Activated CD4-positive, alpha-beta memory T cell treated with anti-CD3 and anti-CD28 coated beads for 36 hours (primary cell): ENCODE measurements at places on chromosomes 7 and 10.
A peak's percentile ranks its signal among the peaks of the same experiment; 100 is the strongest.

- DNase-seq, result no peak
Measured at GRCh38 chr10:29256586-29256985, 32.3 kb upstream of the LYZL1 start.

DNA sequence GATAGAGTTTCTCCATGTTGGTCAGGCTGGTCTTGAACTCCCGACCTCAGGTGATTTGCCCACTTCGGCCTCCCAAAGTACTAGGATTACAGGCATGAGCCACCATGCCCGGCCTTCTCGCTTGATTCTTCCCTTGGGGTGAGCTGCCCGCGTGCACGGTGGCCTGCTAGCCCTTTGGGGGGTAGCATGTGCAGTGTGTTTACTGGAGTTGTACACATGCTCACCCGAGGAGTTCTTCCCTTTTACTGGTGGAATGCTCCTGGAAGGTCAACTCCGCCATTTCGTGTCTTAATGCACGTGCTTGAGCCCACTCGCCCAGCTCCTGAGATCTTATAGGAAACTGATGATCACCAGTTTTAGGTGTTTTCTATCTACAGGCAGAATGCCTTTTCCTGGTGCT is 17.0 kb upstream of the ADAMTS14 start:
- no peak for DNase-seq

DNA sequence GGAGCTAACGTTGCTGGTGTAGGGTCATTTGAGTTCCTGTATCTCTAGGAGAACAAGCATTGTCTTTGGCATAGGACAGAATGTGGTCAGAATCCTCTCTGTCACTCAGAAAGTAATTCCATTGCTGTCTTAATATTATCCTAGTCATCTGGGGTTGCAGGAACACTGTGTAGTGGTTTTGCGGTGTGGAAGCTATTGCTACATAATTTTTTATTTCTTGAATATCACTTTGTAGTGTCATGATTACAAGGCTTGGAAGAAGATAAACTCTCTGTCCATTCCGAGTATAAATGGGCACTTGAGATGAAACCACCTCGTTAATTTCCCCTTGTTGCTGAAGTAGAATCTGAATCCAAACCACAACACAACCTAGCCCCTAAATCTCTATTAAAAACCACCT is 919.2 kb downstream of the LRMDA start:
- DNase-seq, result no peak

DNA sequence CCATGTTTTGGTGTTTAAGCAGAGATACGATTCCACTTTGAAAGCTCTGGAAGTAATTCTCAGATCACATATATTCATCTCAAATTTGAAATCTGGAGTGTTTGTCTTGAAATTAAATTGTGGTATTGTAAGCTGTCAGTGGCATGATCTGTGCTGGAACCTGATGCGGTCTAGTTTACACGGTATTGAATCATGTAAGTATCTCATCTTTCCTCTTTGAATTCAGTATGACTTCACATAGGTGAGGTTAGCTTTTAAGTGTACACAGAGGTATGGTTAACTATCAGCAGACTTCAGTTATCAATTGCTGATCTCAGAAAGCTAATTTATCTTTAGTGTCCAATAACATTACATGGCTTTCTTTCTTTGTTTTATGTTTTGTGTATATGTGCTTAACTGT is 155.2 kb downstream of the MGMT start:
- DNase-seq, result no peak

DNA sequence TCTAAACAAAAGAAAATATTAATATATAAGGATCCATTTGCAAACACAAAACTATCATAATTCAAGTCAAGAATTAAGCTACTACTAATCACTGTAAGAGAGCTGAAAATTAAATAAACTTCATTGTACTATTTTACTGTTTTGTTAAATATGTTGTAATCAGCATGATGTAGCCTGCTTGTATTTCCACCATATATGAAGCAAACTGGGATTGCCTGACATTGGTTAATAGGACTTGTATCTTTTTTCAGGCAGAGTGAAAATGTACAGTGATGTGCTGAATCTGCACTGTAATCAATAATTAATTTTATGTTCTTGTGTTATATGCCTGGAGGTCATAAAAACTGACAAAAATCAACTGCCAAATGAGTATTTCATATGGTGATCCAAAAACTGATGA is 25.4 kb downstream of the TRDMT1 start:
- DNase-seq, result no peak

GRCh38 chr10:78925275-78925674 is 143.5 kb upstream of the ZMIZ1 start:
- no peak for DNase-seq

GRCh38 chr7:18684916-18685315 is 189.4 kb downstream of the HDAC9 start:
- DNase-seq, result no peak

DNA sequence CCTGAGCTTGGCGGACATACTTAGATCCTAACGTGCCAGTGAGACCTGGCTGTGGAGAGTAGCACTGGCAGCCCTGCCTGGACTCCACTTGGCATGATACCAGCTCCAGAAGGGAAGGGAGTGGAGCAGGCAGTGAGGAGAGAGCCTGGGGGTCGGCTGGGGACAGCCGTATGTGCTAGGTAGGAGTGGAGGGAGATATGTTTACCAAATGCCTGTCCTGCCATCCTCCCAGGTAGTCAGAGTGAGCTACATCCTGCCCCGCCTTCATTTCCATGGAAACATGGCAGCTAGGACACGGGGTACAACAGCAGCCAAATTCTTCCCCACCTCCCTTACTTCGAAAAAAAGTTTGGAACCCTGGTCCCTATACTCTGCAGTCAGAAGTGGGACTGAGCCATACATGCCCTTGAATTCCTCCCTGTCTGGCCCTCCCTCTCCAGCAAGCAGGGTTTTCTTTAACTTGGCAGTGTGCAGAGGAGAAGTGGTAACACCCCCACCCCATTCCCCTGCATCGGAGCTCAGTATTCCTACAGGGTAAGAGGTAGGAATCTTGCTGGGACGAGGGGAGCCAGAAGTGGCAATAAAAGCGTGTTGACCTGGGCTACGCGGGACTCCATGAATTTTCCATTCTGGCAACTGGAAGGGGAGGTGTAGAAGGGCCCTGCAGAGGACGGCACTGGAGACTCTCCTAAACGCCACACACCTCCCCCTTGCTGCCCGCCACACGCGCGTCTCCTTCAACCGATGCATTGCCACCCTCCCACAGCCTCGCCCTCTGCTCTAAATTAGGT is 20.0 kb upstream of the SMO start:
- DNase-seq, result no peak

- DNase-seq, result no peak
Measured at GRCh38 chr7:90383861-90384260, 19.4 kb upstream of the CLDN12 start.

DNA sequence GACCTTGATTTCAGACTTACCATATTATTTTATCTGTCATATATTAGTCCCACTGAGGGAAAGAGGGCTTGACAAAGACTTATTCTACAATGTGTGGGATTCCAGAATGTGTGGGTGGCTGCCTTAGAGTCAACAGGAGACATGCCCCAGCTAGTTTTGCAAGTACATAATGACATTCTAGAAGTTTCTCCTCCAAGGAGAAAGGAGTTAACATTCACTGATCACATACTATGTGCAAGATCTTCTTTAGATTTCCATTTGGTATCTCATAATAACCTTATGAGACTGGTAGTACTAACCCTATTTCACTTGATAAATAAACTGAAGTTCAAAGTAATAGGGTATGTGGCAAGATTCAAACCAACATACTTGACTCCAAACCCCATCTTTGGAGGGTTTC is 25.2 kb downstream of the IRF5 start:
- DNase-seq, result no peak

- DNase-seq, result no peak
Measured at GRCh38 chr10:117492504-117492903, 50.0 kb upstream of the EMX2 start.

GRCh38 chr7:66163186-66163610 is 41.9 kb upstream of the TPST1 start:
- no peak for DNase-seq

DNA sequence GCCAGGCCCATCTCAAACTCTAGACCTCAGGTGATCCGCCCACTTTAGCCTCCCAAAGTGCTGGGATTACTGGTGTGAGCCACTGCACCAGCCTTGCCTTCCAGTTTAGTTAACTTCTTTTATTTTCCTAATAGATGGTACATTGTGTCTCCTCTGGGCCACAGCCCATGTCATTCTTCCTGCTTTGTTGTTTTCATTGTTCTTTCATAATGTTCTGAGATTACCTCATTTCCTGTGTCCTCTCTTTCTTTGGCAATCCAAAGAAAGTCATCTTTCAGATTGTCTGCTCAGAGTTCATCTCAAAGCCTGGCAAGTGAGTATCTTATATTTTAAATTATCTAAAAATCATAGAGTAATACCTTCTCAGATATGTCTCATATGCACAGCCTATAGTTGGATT is at the start of gene OLAH:
TSS of gene OLAH (plus strand) at position 270 of the 400 bp plus-strand sequence. CDS start 3,346 bp downstream, outside the sequence.
- no peak for DNase-seq

- no peak for DNase-seq
Measured at GRCh38 chr7:34365611-34366010, 292.4 kb upstream of the NPSR1 start.

DNA sequence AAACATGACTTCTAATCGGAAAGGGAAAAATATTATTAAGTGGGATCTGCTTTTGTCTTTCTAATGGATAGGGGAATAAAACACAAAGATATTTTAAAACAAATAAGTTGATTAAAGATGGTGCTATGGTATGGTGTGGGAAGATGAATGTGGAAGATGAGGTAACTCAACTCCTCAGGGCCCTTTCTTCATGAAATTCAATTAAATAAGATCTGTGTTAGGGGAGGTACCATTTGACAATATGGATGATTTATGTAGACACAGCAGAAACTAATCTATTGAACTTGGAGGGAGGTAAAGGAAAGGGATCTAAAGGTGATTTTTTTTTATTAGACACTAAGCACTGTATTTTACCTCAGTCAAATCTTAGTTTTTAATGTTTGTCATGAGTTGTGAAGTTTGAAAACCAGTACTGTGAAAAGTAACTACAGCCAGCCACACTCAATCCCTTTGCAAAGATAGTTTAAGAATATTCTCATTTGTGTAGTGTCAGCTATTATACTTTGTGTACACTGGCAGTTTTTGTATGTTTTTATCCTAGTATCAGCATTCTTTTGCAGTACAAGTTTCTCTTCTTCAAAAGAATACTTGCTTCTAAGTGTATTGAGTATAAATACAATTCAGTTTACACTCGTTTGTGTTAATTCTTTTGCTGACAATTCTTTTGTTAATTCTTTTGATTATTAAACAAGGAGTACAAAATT is 151.3 kb downstream of the PHF14 start:
- no peak for DNase-seq

DNA sequence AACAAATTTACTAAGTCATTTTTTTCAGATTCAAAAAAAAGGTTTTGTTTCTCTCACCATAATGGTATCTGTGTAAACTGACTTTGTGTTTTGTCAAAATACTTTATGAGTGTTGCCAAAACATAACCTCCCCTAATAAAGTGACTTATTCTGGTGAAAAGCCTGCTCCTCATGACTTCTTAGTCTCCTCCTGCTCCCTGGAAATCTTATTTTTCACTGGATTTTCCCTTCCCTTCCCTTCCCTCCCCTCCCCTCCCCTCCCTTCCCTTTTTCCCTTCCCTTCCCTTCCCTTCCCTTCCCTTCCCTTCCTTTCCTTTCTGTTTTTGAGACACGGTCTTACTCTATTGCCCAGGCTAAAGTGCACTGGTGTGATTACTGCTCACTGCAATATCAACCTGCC is 650.1 kb upstream of the GHITM start:
- DNase-seq, result no peak

DNA sequence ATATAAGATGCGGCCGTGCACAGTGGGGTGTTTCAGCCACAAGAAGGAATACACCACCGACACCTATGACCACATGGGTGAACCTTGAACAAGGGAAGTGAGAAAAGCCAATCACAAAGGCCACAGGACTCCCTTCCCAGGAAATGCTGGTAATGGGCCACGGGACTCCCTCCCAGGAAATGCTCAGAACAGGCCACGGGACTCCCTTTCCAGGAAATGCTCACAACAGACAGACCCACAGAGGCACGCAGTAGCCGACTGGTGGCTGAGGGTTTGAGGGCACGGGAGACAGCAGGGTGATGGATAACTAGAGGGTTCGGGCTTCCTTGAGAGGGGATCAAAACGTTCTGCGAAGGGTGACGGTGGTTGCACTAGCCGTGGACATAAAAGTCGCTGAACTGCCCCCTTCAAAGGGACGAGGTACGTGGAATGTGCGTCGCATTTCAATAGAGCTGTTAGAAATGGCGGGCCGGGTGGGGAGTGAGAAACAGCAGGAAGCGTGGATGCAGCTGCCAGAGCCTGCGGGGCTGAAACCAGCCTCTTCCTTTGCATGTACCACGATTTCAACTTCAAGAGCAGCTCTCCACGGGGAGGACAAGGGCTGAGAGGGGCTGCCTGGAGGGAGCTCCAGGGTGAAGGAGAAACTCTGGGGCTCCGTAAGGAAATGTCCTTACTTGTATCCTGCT is 274.0 kb downstream of the ELFN1 start:
- DNase-seq, result peak; percentile 31

- no peak for DNase-seq
Measured at GRCh38 chr7:44148961-44149536, 7.9 kb upstream of the MYL7 start.

DNA sequence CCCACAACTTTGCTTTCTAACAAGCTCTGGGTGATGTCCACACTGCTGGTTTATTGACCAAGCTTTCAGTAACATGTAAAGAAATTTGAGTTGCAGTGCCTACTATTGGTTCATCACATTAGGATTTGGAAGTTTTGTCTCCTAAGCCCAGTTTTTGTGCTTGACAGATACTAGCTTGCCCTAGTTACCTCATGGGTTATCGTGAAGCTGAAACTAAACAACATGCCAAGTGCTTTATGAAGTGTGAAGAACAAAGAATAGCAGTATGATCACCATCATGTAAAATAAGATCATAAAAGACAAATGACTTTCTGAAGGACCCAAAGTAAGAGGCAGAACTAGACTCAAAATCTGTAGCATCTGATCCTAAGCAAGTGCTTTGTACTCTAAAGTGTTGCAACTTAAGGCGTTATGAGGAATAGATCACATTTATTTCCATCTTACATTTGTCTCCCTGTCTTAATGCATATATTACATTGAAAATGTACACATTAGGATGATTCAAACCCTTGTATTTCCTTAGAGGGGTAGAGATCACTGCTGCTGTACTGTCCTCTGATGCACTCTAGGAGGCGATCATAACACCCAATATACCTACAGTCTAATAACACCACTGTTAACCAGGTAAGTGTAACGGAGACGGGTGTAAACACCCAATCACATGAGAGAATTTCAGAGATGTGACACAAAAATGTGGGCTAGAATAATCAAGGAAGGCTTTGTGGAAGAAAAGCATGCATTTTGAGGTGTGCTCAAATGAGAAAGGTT is 71.3 kb downstream of the NRCAM start:
- no peak for DNase-seq

GRCh38 chr7:55065079-55065478 is 46.3 kb downstream of the EGFR start:
- no peak for DNase-seq

DNA sequence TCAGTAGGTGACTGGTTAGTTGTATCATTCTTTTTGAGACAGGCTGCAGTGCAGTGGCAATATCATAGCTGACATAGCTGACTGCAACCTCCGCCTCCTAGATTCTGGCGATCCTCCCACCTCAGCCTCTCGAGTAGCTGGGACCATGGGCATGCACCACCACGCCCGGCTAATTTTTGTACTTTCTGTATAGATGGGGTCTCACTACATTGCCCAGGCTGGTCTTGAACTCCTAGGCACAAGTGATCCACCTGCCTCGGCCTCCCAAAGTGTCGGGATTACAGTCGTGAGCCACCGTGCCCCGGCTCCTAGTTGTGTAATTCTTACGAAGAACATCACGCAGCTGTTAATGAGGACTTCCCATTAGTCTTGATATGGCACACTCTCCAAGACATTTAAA is 123.4 kb upstream of the VKORC1L1 start:
- no peak for DNase-seq

- no peak for DNase-seq
Measured at GRCh38 chr10:54194806-54195205, 606.2 kb downstream of the PCDH15 start.
